ENCODE measurements at places on chromosomes 11 and 22.
A peak's percentile ranks its signal among the peaks of the same experiment; 100 is the strongest.

DNA sequence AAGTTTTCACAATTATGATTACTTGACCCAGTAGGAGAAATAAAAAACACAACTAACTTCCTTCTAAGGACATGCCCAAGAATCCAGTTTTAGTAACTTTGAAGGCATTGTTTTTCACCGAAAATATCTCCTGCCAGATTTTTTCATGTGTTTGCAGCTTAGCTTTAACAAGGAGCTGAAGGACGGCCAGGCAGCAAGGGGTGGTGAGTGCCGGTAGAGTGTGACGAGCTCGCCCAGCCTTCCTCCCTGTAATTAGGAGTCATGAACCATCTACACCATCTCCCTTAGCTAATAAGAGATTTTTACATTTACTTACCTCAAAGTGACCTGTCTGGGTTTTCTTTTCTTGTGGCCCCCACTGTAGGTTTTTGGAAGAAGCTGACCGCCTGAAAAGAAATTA, 72.0 kb downstream of the BMAL1 start:
- DNase-seq = no peak

- no peak for DNase-seq
Measured at GRCh38 chr11:69371731-69372588, 78.0 kb downstream of the MYEOV start.

- DNase-seq = no peak
Measured at GRCh38 chr11:94563848-94564467, 3.2 kb upstream of the PIWIL4 start.

GRCh38 chr11:13223112-13223511, 54.5 kb upstream of the BMAL1 start:
- no peak for DNase-seq

GRCh38 chr11:12088047-12088481, 22.3 kb upstream of the MICAL2 start:
- no peak for DNase-seq

DNA sequence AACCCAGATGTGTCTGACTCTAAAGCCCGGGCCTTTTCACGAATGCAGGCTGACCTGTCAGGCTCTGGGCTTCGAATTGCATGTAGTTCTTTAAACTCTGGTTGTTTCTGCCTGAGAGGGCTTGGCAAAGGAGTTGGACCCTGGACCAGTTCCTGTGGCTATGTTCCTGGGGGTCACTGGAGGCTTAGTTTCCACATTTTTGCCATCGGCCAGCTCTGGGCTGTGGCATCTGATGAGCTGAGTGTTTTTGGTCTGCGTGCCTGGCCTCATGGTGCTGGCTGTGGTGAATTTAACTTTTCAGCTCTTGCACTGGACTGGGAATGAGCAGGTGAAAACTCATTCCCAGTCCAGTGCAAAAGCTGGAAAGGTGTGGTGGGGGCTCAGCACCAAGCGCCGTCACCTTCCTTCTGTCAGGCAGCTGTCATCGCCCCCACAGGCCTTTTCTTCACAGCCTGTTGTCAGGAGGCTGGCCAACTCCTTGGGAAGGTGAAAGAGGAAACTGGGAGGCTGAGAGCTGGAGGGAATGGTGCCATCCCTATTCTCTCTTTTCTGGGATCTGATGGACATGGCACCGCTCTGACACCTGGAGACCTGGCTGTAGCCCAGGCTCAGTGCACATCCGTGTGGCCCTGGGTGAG, 123.6 kb downstream of the ADAMTS15 start:
- no peak for DNase-seq

DNA sequence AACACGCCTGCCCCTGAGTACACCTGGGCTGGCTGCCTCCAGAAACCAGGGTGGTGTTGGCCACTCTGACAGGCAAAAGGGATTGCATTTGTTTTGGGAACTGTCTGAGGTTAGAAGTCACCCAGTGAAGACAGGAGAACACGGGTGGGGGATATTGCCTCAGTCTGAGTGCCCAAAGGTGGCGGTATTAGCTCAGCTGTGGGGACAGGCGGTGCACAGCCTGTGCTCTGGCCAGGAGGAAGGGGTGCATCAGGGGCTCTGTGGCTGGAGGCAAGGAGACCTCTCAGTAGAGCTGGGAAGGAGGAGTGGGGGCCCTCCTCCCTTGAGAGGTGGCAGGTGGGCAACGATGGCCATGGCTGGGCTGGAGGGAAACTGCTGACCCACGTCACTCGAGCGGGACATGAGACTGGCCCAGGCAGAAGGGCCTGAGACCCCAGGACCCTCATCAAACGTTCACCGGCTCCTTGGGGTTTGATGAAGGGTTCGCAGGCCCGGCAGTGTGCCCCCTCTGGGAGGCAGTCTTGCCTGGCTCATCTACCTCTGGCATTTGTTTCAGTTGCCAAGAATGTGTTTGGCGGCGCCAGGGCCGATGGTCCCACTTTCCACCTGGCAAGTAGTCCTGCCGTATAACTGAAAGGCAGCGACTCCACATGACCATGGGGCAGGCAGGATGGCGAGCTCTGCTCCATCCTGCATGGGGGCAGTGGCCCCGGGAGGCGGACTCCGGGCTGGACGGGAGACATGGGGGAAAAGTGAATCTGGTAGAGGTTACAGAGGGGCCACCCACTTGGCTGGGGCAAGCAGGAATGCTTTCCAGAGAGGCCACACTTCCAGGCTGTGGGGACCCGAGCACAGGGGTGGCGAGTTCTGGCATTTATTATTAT, 52.8 kb upstream of the SMIM38 start:
- no peak for DNase-seq

- DNase-seq = no peak
Measured at GRCh38 chr11:17642980-17643379, 76.4 kb upstream of the MYOD1 start.

DNA sequence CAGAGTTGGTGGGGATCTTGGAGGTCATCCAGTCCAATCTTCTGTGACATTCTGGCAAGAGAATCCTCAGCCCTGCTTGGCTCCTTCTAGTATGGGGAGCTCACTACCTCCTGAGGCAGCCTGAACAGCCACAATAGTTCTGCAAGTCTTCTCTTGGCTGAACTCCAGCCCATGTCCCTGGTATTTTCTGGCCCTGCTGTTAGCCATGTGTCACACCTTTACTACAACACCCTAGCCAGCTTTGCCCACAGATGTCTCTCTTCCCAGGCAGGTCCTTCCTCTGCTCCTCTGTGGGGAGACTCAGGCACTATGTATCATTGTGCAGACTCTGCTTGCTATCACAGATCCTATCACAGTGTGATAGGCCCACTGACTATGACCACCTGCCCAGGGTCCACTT, 297.7 kb downstream of the CTTN start:
- no peak for DNase-seq

- DNase-seq = no peak
Measured at GRCh38 chr22:46812034-46812605, 49.7 kb downstream of the TBC1D22A start.

DNA sequence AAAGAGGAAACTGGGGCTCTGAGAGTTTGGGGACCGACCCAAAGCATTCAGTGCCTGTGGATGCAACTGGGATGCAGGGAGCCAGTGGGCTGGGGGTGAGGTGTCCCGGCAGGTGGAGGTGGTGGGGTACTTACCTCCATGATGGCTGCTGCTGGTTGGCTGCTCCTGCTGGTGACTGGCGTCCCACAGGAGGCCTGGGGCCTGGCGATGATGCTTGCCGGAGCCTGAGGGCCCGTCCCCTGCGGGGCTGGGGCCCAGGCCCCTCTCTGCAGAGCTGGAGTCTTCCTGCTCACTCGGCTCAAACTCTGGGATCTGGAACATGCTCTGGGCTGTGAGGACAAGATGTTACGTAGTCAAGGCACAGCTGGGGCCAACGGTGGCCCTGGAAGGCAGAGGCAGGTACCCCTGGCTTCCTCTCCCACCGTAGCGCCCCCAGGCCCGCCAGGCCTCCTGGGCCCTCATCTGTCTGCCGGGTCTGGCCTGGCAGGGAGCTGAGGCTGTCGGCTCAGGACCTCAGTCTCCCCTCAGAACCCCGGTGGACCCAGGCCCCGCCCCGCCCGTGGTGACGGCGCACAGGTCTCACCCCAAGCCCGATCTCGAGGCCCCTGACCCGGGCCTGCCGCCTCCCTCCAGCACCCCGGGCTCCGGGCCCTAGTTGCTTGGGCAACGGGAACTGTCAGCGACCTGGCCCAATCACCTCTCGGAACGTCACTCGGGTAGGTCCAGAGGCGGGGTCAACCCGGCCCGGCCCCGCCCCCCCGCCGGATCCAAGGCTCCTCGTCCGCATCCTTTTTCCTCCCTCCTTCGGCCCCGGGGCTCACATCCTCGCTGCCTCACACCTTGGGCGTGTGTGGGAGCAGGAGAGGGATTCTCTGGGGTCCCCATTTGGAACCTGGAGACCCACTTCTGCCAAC, at the start of gene BAD:
Gene BAD, minus strand, starts transcription at position 618 of the 914 bp plus-strand sequence. Its CDS starts 297 bp downstream, at position 321.
- DNase-seq = peak; percentile 89

- no peak for DNase-seq
Measured at GRCh38 chr22:43292630-43293018, 50.5 kb downstream of the SCUBE1 start.

DNA sequence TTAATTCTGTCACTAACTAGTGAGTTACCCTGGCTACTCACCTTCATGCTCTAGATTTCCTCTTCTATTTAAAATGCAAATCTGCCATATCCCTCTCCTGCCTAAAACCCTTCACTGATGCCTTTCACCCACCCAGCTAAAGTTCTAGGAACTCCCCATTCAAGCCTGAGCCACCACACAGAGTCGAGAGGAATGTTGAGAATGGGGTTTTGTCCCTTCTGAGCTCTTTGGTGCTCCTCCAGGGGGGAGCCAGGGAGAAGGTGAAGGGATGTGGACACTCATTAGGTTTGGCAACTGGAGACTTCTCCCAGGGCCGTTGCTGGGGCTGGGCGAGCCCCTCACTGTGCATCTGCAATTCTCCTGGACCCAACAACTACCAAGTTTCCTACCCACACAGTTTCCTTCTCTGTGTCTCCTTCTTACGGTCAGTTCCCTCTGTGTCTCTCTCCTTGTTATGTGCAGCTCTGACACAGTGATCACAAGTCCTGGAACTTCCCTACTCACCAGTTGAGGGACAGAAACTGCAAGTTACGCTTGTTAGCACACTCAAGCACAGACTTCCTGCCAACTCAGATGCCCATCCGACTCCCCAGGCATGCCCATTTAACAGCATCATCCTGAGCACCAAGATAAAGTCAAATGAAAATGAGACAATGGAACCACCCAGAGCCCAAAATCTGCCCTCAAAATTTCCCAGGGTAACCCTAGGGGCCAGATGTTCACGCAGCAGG, 6.5 kb upstream of the IL10RA start:
- no peak for DNase-seq

GRCh38 chr11:36485298-36486002, 24.6 kb downstream of the TRAF6 start:
- no peak for DNase-seq

DNA sequence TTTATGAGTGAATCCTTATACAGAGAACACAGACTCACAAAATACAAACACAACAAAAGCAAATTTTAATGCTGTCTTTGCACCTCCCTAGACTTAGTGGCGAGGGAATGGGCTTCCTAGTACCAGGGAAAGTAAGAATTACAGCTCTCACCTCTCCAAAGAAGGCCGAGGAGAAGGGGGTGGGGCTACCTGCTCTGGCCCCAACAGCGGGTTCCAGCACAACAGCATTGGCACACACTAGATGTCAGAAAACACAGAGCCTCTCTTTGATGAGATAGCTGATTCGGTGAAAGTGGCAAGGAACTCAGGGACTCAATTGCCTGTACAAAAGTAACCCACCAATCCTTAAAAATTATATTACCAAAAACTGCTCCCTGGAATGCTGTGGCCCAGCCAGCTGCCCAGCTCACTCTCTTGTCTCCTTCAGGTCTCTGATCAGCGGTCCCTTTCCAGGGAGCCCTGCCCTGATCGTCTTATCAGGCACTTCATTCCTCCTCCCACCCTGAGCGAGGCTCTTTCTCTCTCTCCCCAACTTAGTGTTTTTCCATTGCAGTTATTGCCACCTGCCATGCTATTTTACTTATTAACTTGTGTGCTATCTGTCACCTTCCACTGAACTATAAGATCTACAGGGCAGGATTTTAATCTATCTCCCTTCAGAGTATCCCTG, 30.7 kb downstream of the SPON1 start:
- DNase-seq = no peak

DNA sequence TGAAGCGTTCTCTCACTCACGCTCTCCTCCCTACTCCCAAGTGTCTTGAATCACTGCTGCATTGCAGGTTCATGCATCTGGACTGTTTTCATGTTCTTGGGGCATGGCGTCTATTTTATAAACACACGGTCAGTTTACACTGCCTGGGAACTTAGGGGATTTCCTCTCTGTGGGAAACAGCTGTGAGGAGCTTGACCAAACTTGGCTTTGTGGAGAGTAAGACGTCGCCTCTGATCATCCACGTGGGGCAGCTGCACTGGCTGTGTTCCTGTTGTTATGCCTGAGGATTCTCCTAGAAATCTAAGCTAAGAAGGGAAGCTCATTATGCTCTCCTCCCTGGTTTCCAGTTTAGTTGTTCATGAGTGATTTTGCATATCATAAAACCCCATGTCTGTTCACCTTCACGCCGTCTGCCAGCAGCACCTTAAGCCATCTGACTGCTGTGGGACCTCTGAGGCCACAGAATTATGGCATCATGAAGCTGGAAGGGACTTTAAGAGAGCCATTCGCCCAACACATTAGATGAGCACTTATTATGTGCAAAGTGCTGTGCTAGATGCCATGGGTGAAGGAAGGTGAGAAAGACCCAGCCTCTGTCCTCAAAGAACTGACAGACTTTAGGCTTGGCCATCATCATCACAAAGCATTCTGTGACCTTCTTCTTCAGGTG, 38.8 kb upstream of the POU2AF1 start:
- DNase-seq = no peak
